Dorsolateral prefrontal cortex (tissue), 122 donors: ENCODE measurements at places on chromosomes 12 and 14. TPM values are rescaled to one million over a fixed set of nuclear protein-coding genes. Genes with fewer than 3 reads are reported as not detected.

- no peak for DNase-seq
Observed at GRCh38 chr12:64178122-64178521, 44.0 kb downstream of the KICS2 start.

KRT6C gene
- total RNA-seq = not detected

DNA sequence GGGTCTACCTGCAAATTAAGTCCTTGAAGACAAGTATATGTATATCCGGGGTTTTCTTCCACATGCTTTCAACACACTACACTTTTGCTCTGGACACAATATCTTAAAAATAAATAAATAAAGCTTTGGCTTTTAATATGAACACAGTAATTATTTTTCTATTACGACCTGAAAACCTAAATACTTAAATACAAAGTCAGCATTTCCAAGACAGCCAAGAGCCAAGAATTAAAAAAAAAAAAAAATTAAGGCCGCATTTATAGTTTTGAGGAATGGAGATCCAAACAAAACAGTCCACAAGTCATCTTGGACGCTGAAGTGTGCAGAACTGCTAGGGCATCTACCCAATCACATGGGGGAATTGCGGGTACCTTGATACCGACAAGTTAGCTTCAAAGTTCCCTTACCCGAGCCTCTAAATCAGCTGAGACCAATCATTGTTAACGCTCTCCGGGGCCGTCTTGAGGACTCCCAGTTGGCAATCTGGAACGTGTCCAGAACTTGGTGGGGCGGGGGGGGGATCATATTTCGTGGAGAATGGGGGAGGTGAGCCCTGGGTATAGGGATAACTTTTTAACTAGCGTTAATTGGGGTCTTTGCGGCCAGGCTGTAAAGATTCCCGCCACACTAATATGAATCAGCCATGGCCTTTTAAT, 731 bp upstream of the PCNX4 start:
- DNase-seq = no peak

CPNE6 gene
- 76.9 TPM for total RNA-seq

DNA sequence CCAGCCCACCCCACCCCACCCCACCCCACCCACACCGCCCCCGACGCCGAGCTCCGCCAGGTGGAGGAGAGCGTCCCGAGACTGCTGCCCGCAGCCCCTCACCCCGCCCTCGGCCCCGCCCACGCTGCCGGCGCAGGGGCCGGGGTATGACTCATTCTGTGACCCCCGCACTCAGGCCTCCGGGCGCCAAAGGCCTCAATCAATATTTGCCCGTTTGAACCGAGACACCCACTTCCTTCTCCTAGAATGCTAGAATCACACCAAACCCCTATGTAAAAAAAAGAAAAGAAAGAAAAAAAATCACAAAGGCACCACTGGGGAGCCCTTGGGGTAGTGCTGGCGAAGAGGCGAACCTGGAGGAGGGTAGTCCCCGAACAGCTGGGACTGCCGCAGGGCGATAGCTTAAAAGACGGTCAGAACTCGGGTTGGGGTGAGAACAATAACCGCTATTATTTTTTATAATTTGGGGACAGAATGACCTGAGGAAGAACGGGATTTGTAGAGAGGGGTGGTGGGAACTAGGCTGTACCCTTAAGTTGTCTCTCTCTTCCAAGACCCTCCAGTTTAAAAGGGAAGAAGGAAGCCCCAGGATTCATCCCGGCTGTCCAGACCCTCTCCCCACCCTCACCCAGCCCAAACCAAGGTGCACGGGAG, 894 bp downstream of the KRT8 start:
- DNase-seq = no peak

DNA sequence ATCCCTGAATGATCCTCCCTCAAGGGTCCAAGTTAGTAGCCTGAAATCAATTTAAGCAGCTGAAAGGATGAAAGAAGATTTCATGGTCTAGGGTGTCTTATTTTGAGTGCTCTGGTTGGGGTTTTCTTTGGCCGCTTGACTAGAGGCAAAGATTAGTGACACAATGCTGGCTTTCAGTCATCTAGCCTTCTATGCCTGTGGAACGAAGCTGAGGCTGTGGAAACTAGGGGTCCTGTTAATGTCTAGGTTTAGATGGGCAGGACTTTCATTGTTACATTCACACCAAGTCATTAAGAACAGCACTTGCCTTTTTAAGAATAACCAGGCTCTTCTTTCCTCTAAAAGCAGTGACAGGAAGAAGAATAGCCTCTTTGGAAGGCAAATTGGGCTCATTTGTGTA, 253.8 kb upstream of the E2F7 start:
- DNase-seq = no peak

DNA sequence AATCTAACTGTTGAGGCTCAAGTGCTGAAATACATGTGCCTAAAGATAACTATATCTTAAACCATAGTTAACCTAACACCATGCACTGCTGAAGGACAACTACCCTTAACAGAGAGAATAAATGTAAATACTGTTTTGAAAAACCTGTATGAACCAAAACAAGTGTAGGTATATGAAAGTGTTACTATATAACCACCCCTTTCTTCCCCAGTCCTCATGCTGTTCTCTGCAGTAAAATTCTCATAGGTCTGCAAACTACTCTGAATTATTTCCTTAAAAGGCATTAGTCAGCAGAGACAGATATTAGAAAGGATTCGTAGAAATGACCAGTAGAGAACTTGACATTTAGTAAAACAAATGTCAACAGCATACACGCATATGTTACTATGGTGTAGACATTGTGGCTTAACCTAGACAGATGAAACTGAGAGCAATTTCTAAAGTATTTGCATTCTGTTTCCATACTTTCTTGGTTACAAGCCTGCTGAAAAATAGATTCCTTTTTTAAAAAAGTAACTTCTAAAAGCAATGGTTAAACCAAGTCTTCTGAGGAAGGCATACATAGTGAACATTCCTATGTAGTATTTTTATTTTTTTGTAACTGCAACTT, 13.9 kb downstream of the CSRP2 start:
- no peak for DNase-seq
